ENCODE measurements at places on chromosomes 6 and 20.

GRCh38 chr6:128135325-128135724 is 234.5 kb upstream of the THEMIS start:
- no peak for DNase-seq
- no peaks in the 10 kb centered on the region for H3K36me3 ChIP-seq
- H3K4me1 ChIP-seq, result no peaks in the 10 kb centered on the region
- no peak overlapping the region for H3K27ac ChIP-seq
- H3K4me3 ChIP-seq, result no peak overlapping the region
- no peaks in the 10 kb centered on the region for H3K27me3 ChIP-seq

- no peak overlapping the region for H3K27ac ChIP-seq
- no peaks in the 10 kb centered on the region for H3K27me3 ChIP-seq
- no peak overlapping the region for H3K4me3 ChIP-seq
- no peaks in the 10 kb centered on the region for H3K4me1 ChIP-seq
- peaks cover 81% of the 10 kb centered on the region for H3K36me3 ChIP-seq
Measured at GRCh38 chr6:89858041-89858440, 28.4 kb downstream of the CASP8AP2 start.

DNA sequence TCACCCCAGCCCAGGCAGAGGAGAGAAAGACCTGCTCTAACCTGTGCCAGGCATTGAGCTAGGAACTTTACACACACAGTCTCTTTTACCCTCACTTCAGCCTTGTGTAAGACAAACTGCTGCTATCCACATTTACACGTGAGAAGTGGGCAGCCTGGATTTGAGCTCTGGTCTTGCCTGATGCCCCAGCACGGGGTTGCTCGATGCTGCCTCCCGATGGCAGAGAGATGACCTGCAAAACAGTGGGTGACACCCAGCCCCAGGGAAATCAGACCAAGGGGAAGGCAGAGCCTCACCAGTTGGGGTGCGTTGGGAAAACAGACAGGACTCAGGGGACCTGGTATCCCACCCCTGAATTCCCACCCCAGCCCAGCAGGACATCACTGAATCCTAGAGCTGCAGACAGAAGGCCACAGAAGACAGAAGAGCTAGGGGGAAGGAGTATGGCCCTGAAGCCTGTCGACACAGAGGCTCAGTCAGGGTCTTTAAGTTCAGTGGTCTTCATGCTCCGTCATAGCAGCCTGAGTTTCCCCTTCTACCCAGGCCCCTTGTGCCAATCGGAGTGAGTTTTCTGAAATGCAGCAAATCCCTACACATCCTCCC is 990 bp downstream of the BPI start:
- peaks cover 41% of the 10 kb centered on the region for H3K4me1 ChIP-seq
- peaks cover 34% of the 10 kb centered on the region for H3K27me3 ChIP-seq
- H3K36me3 ChIP-seq, result no peaks in the 10 kb centered on the region
- DNase-seq, result peak; percentile 26
- H3K4me3 ChIP-seq, result no peak overlapping the region

GRCh38 chr6:100464903-100465700 is at the start of gene SIM1:
Gene SIM1, minus strand, starts transcription at chr6:100464921. Its CDS starts 1,453 bp downstream, at chr6:100463468.
- H3K4me1 ChIP-seq, result peaks cover 77% of the 10 kb centered on the region
- no peak within 1 kb of the TSS for H3K27ac ChIP-seq
- no peaks in the 10 kb centered on the region for H3K36me3 ChIP-seq
- H3K4me3 ChIP-seq, result peak within 1 kb of the TSS; percentile 86
- peaks cover 98% of the 10 kb centered on the region for H3K27me3 ChIP-seq

- H3K4me3 ChIP-seq, result no peak overlapping the region
- peaks cover 7% of the 10 kb centered on the region for H3K4me1 ChIP-seq
- H3K27me3 ChIP-seq, result peaks cover 22% of the 10 kb centered on the region
- H3K36me3 ChIP-seq, result no peaks in the 10 kb centered on the region
Measured at GRCh38 chr20:24781418-24781980, 167.6 kb upstream of the CST7 start.

GRCh38 chr6:152983637-152984512 is 1.0 kb upstream of the FBXO5 start:
- no peaks in the 10 kb centered on the region for H3K27me3 ChIP-seq
- peak overlapping the region; percentile 99 for H3K4me3 ChIP-seq
- peaks cover 39% of the 10 kb centered on the region for H3K4me1 ChIP-seq
- DNase-seq, result peak; percentile 98
- peaks cover 26% of the 10 kb centered on the region for H3K36me3 ChIP-seq

DNA sequence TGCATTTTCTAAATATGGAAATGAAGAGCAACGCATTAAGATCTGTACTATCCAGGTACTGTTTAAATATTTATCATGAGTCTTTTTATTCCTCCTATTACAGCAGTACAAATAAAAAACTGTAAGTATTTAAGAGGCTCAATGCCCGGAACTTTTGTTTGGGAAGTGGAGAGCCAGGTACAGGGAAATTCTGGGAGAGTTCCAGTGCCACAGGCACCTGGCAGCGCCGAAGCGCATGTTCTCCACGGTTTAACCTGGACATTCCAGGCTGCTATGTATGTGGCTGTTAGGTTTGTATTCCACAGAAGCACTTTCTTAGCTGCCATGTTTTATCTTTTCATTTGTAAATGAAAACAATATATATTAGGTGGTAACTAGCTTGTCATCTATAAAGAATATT is 81.7 kb downstream of the PREP start:
- no peak for DNase-seq
- no peaks in the 10 kb centered on the region for H3K27me3 ChIP-seq
- peaks cover 39% of the 10 kb centered on the region for H3K36me3 ChIP-seq

GRCh38 chr6:169160091-169160854 is 93.4 kb downstream of the THBS2 start:
- H3K4me1 ChIP-seq, result no peaks in the 10 kb centered on the region
- H3K27me3 ChIP-seq, result peaks cover 8% of the 10 kb centered on the region
- no peak for DNase-seq
- no peak overlapping the region for H3K4me3 ChIP-seq
- no peak overlapping the region for H3K27ac ChIP-seq
- H3K36me3 ChIP-seq, result no peaks in the 10 kb centered on the region

DNA sequence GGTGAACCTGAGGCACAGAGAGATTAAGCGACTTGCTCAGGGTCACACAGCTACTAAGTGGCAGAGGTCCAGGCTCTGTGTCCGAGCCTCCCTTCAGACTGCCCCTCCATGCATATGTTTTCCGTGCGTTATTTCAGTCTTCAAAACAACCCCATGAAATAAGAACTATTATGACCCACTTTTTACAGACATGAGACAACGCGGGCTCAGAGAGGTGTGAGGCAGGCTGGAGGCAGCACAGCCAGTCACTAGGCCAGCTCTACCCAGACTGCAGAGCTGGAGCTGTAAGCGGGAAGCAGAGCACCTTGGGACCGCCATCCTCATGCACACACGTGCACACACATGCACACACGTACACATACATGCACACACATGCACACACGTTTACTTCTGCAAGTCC is 62.3 kb downstream of the PSMG4 start:
- peaks cover 11% of the 10 kb centered on the region for H3K27me3 ChIP-seq
- H3K4me1 ChIP-seq, result peaks cover 27% of the 10 kb centered on the region
- peaks cover 19% of the 10 kb centered on the region for H3K36me3 ChIP-seq
- no peak overlapping the region for H3K27ac ChIP-seq

- no peak for DNase-seq
- H3K4me3 ChIP-seq, result no peak overlapping the region
- H3K4me1 ChIP-seq, result peaks cover 4% of the 10 kb centered on the region
- no peak overlapping the region for H3K27ac ChIP-seq
Measured at GRCh38 chr6:150482883-150483409, 114.1 kb downstream of the IYD start.

GRCh38 chr6:15629487-15629886 is 33.3 kb downstream of the DTNBP1 start:
- H3K27me3 ChIP-seq, result no peaks in the 10 kb centered on the region
- H3K4me1 ChIP-seq, result peaks cover 17% of the 10 kb centered on the region
- H3K4me3 ChIP-seq, result no peak overlapping the region
- DNase-seq, result no peak
- H3K36me3 ChIP-seq, result peaks cover under 1% of the 10 kb centered on the region

- DNase-seq, result no peak
- H3K27me3 ChIP-seq, result peaks cover 1% of the 10 kb centered on the region
- H3K4me3 ChIP-seq, result no peak overlapping the region
- peaks cover 18% of the 10 kb centered on the region for H3K4me1 ChIP-seq
Measured at GRCh38 chr6:13397359-13398068, 69.2 kb upstream of the TBC1D7 start.

GRCh38 chr20:17976305-17976704 is 7.5 kb downstream of the MGME1 start:
- no peaks in the 10 kb centered on the region for H3K27me3 ChIP-seq
- no peak for DNase-seq
- peaks cover 67% of the 10 kb centered on the region for H3K36me3 ChIP-seq
- peaks cover 48% of the 10 kb centered on the region for H3K4me1 ChIP-seq

GRCh38 chr20:25017257-25017803 is 24.8 kb upstream of the APMAP start:
- H3K4me3 ChIP-seq, result no peak overlapping the region
- H3K36me3 ChIP-seq, result no peaks in the 10 kb centered on the region
- H3K27me3 ChIP-seq, result peaks cover 15% of the 10 kb centered on the region
- H3K27ac ChIP-seq, result no peak overlapping the region

DNA sequence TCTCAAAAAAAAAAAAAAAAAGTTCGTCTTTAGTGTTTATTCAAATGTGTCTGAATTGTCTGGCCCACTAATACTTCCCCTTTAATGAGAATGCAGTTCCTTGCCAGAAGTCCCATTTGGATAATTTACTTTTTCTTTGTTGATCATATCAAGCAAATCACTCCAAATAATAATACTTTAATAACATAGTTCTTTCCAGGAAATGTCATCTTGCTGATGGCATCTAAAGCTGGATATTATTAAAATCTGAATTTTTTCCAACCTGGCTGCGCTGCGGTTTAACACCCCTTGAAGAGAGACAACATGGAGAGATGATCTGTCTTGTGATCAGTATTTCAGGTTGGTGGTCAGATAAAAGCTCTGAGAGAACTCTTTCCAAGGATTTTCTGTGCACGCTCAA is 111.2 kb upstream of the CNKSR3 start:
- no peak for DNase-seq
- H3K36me3 ChIP-seq, result no peaks in the 10 kb centered on the region
- H3K27me3 ChIP-seq, result peaks cover 8% of the 10 kb centered on the region
- H3K27ac ChIP-seq, result no peak overlapping the region
- H3K4me3 ChIP-seq, result no peak overlapping the region
- H3K4me1 ChIP-seq, result peaks cover 5% of the 10 kb centered on the region

DNA sequence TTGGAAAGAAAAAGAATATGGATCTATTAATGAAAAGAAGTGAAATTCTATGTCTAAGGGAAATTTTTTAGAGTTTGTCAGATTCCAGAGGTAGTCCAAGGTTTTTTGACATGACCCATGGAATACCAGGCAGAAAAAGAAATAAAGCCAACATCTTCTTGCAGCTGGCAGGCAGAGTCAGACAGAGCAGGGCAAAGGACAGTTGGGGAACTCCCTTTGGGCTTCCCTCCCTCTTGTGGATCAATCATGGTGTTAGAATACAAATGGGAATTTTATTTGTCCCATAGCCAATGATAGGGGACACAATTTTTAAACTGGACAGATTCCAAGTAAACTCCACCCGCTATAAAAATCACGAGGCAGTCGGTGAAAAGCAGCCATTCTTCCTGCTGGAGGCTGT is 92.1 kb upstream of the TAB2 start:
- H3K27me3 ChIP-seq, result peaks cover 2% of the 10 kb centered on the region
- DNase-seq, result no peak
- H3K27ac ChIP-seq, result no peak overlapping the region

GRCh38 chr6:56936466-56936865 is 18.4 kb upstream of the BEND6 start:
- peaks cover 5% of the 10 kb centered on the region for H3K36me3 ChIP-seq
- DNase-seq, result no peak
- peaks cover 14% of the 10 kb centered on the region for H3K4me1 ChIP-seq
- no peak overlapping the region for H3K4me3 ChIP-seq

DNA sequence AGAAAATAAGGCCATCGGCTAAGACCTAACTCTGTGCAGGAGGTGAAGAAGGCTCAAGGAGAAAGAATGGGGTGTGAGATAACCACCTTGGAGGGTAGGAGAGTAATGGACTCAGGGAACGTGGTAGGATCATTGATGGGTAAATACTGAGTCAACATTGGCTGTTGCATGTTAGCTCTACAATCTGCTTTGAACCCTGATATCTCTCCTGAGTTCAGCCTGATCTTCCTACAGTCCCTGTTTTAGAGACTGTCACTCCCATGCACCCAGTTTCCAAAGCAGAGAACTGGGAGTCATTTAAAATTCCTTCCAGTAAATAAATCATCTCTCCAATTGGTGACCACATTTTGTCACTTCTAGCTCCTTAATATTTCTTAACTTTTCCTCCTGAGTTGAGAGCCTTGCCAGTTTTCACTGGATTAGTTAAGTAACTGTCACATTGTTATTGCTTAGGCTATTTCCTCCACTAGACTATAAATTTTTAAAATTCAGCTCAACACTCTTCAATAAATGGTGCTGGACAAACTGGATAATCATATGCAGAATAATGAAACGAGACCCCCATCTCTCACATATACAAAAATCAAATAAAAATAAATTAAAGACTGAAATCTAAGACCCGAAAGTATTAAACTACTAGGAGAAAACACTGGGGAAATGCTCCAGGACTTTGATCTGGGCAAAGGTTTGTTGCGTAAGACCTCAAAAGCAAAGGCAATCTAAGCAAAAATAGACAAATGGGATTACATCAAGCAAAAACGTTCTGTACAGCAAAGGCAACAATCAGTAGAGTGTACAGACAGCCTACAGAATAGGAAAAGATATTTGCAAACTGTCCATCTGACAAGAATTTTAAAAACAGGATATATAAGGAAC is 138.9 kb upstream of the TMEM170B start:
- no peak for DNase-seq
- H3K4me3 ChIP-seq, result no peak overlapping the region
- peaks cover 22% of the 10 kb centered on the region for H3K4me1 ChIP-seq
- peaks cover 3% of the 10 kb centered on the region for H3K27me3 ChIP-seq
- no peak overlapping the region for H3K27ac ChIP-seq
- no peaks in the 10 kb centered on the region for H3K36me3 ChIP-seq

- no peaks in the 10 kb centered on the region for H3K27me3 ChIP-seq
- peaks cover 15% of the 10 kb centered on the region for H3K36me3 ChIP-seq
- no peak for DNase-seq
- H3K4me3 ChIP-seq, result no peak overlapping the region
- H3K27ac ChIP-seq, result no peak overlapping the region
Measured at GRCh38 chr6:339480-339879, 47.2 kb downstream of the DUSP22 start.

DNA sequence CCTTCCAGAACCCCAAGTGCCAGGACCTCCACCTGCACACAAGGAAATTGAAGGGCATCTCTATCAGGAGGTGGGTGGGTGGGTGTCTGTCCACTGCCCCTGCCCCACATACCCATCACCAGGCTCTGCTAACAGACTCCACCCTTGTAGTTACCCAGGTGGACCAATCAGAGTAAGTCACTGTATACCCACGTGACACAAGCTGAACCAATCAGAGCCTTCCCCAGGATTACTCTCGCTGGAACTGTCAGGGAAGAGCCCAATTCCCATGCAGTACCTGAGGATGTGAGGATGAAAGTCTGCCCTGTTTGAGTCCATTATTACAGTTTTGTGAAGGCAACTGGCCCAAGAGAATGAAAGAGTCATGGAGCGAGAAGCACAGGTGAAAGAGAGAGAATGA is 4.2 kb downstream of the OCSTAMP start:
- H3K36me3 ChIP-seq, result no peaks in the 10 kb centered on the region
- DNase-seq, result no peak
- H3K4me1 ChIP-seq, result no peaks in the 10 kb centered on the region
- no peak overlapping the region for H3K4me3 ChIP-seq
- H3K27ac ChIP-seq, result no peak overlapping the region

GRCh38 chr6:45445749-45446549 is 68.2 kb upstream of the SUPT3H start:
- peaks cover 11% of the 10 kb centered on the region for H3K36me3 ChIP-seq
- peak overlapping the region; percentile 85 for H3K27ac ChIP-seq
- peaks cover 37% of the 10 kb centered on the region for H3K4me1 ChIP-seq
- peak overlapping the region; percentile 17 for H3K4me3 ChIP-seq
- DNase-seq, result no peak
- H3K27me3 ChIP-seq, result peaks cover 8% of the 10 kb centered on the region

Measured in nephron progenitor cell (in vitro differentiated cells).